Stimulated activated CD8-positive, alpha-beta memory T cell treated with anti-CD3 and anti-CD28 coated beads, Interleukin-2, amount 100 ng/mL, for 48 hours (primary cell): ENCODE measurements at places on chromosomes 7 and 10.

DNA sequence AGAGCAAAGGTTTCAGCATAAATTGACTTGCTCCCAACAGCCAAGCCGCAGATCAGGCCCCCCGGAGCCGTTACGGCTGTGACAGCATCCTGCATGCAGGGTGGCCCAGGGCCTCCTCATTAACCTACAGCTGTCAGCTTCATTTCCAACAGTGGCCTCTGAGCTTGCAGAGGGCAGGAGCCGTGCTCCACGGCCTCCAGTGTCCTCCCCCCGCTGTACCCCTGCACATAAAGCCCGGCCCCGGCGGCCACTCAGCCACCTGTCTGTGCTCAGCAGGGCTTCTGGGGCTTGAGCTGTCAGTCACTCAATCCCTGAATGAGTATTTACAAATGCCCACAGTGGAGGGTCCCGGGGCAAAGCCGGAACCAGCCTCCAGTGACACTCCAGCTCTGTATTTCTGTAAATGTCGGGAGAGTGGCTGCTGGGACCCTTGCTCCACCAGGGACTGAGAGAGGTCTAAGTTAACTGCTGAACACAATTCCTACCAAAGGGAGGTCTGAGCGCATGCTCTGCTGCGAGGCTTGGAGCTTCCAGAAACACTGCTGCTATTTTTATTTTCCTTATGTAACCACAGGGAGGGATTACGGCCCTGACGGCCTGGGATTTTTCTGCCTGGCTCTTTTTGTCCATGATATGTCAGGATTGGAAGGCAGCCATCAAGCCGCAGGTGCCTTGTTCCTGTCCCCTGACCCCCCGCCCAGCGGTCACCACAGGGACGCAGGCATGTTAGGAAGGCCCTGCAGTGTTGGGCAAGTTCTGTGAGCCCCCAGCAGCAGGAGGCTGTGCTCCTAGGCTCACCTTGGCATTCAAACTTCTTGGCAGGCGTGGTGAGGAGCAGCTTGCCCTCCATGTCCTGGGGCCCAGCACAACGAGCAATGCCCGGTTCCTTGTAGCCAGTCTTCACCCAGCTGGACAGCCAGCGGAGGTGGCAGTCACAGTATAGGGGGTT lies 165.0 kb downstream of the SLIT1 start:
- DNase-seq, result no peak

DNA sequence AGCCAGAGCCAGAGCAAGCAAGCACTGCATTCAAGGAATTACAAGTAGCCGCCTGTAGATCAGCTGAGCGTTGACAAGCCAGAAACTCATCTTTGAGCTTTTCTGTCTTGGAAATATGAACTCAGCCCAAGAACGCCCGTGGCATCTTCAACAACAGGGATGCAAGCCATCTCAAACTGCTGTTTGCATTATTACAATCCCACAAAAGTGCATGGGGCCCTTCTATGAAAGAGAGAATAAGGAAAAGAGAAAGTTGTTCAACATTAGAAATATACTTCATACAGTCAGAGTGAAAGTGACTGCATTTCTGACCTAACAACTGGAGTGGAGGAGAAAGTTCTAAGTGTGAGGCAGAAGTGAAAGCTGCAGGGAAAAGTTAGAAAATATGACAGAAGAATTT lies 6.5 kb downstream of the SGCE start:
- no peak for DNase-seq

- no peak for DNase-seq
Measured at GRCh38 chr10:22978287-22978686, 50.4 kb downstream of the ARMC3 start.

- no peak for DNase-seq
Measured at GRCh38 chr7:154302380-154302779, 250.2 kb downstream of the DPP6 start.

GRCh38 chr10:72272689-72273409 lies 875 bp upstream of the DDIT4 start:
- no peak for DNase-seq

GRCh38 chr7:115145512-115145911 lies 223.6 kb downstream of the MDFIC start:
- DNase-seq, result no peak
